ENCODE measurements at places on chromosomes 2 and 18. TPM values are rescaled to one million over a fixed set of nuclear protein-coding genes. Genes with fewer than 3 reads are reported as not detected.

The KRTCAP3 gene
- polyA plus RNA-seq: 14.7 TPM

The SCYGR4 gene
- not detected for polyA plus RNA-seq

The ABCA12 gene
- polyA plus RNA-seq: not detected

The FLACC1 gene
- polyA plus RNA-seq: not detected

The RUFY4 gene
- polyA plus RNA-seq: not detected

The ABCB11 gene
- polyA plus RNA-seq: not detected

The GPR45 gene
- polyA plus RNA-seq: 0.34 TPM

The COBLL1 gene
- 4.3 TPM for polyA plus RNA-seq

DNA sequence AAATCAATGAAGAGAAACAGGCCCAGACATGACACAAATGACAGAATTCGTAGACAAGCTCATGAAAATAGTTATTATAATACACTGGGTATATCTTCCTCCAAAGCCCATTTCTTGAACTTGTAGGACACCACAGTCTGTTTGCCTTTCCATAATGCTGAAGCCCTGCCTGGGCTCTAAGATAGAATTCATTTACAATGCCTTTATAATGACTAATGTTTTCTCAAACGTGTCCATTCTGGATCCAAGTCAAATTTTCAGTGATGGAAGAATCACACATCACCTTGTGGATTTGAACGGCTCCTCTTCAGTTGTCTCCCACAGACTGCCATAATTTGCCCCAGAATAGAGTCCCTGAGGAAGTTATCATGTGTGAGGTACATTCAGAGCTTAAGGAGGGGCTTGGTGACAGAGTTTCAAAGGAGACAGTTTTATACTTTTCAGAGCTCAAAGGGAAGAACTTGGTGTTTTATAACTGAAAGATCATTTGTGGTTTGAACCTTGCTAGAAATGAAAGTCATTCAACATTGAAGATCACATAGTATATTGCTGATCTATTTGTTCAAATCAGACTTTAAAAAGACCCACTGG, 38.2 kb downstream of the CASP8 start:
- no peak for DNase-seq

DNA sequence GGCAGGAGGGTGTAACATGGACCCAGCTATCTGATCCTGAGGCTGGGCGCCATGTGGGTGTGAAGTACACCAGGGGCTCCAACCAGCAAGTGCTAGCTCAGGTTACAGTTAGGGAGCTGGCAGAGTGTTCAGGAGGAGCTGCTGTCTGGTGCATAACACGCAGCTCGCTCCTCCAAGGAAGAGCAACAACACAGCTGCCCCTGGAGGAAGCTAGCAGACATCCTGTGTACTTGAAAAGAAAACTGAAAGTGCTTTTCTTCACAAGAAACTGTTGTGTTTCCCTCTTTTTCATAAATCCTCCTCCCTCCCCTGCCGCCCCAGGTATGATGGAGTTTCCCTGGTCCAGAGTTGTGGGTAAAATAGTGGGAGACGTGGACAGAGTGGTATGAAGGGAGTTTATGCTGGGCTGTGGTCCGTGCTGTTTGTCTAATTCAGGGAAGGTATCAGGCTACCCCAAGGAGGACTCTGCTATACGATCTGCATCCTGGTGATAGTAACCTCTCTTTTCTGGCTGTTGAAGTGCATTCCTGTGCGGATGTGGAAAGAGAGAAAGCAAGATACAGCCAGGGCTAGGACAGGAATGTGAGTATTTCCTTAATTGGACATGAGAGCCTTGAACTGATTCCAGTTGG, 6.1 kb upstream of the LBH start:
- no peak for DNase-seq

The KLHL14 gene
- polyA plus RNA-seq: 9.5 TPM

DNA sequence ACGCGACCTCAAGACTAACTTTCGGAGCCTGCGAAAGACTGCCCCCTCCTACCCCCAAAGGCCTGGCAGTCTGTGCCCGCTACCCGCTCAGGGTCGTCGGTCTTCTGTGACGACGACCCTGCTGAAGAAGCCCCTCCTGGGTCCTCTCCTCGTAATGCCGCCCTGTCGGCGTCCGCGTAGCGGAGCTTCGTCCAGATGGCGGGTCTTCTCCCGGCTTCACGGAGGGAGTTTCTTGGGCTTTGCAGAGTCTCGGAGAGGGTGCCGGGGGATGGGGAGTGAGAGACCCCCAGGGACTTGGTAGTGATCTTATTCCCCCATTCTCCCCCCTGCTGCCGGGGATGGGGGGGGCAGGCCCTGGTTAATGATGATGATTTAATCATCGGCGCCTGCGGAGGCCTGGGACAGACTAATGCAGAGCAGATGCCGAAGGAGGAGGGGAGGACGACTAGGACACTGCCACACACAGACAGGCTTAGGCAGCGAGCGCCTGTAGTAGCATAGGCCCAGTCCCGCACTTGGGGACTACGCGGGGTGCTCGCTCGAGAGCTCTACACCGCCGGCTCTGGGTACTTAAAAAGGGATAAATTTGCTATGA, 528 bp upstream of the PCGF1 start:
- peak; percentile 28 for DNase-seq

GRCh38 chr2:201930831-201931230, 102.8 kb upstream of the FZD7 start:
- no peak for DNase-seq

- peak; percentile 78 for DNase-seq
Measured at GRCh38 chr2:136423516-136423996, 305.6 kb upstream of the CXCR4 start.

DNA sequence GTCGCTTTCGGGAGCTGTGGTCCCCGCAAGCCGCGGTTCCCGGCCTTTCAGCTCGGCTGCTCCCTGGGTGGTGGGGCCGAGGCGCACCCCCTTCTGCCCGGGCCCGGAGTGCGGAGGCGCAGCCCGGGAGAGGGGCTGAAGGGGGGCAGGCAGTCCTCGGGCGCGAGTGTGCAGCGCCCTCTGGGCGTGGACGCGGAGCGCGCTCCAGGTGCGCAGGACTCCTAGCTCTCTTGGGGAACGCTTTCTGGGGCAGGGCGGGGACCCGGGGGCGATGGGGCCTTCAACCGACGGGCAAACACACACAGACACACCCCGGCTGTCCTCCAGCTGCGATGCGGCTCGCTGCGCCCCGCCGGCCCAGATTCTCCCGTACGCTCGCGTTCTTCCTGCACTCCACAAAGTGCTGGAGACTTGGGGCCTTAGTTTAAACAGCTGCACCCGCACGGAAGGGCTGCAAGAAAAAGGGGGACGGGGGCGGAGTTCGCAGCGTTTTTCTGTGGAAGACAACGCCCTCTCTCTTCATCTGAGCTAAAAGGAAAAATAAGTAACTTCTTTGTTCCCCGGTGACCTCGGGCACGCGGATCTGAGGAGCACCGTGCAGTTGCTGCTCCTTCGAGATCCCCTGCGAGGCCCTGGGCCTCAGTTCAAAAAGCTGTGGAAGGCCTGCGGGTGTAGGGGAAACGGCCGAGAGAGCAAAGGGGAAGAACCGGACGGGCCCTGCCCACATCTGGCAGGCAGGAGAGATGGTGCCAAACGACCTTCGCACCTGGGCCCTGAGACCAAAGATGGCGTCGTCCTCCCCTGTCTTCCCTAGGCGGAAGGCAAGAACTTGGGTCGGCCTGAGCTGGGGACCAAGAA, 593 bp upstream of the SDC1 start:
- DNase-seq: peak; percentile 87
